Body of pancreas (tissue), 4 donors: ENCODE measurements at places on chromosomes 3 and 15.
A peak's percentile ranks its signal among the peaks of the same experiment; 100 is the strongest.

GRCh38 chr3:66033241-66034138 lies 5.2 kb downstream of the MAGI1 start:
- no peak overlapping the region for H3K27ac ChIP-seq
- no peaks in the 10 kb centered on the region for H3K27me3 ChIP-seq
- peaks cover 40% of the 10 kb centered on the region for H3K4me1 ChIP-seq
- no peak overlapping the region for H3K4me3 ChIP-seq
- no peak for DNase-seq
- H3K36me3 ChIP-seq: no peaks in the 10 kb centered on the region

GRCh38 chr15:29969562-29970401 lies 113.0 kb upstream of the GOLGA8J start:
- H3K27me3 ChIP-seq: no peaks in the 10 kb centered on the region
- H3K36me3 ChIP-seq: no peaks in the 10 kb centered on the region
- no peak overlapping the region for H3K4me3 ChIP-seq
- no peaks in the 10 kb centered on the region for H3K4me1 ChIP-seq

- H3K36me3 ChIP-seq: no peaks in the 10 kb centered on the region
- no peak overlapping the region for H3K4me3 ChIP-seq
- H3K27ac ChIP-seq: peak overlapping the region; percentile 68
- DNase-seq: peak; percentile 89
- peaks cover 4% of the 10 kb centered on the region for H3K4me1 ChIP-seq
Observed at GRCh38 chr15:99928429-99928981, 195.3 kb upstream of the LYSMD4 start.

GRCh38 chr15:72338617-72339321 lies 18.8 kb upstream of the CELF6 start:
- H3K4me3 ChIP-seq: no peak overlapping the region
- DNase-seq: no peak
- no peaks in the 10 kb centered on the region for H3K4me1 ChIP-seq

- no peaks in the 10 kb centered on the region for H3K27me3 ChIP-seq
- no peak overlapping the region for H3K4me3 ChIP-seq
- H3K27ac ChIP-seq: no peak overlapping the region
Observed at GRCh38 chr3:114393367-114394072, 99.7 kb downstream of the TIGIT start.

- no peaks in the 10 kb centered on the region for H3K36me3 ChIP-seq
- H3K27me3 ChIP-seq: no peaks in the 10 kb centered on the region
- H3K4me1 ChIP-seq: no peaks in the 10 kb centered on the region
Observed at GRCh38 chr3:81838457-81838856, 77.0 kb upstream of the GBE1 start.

DNA sequence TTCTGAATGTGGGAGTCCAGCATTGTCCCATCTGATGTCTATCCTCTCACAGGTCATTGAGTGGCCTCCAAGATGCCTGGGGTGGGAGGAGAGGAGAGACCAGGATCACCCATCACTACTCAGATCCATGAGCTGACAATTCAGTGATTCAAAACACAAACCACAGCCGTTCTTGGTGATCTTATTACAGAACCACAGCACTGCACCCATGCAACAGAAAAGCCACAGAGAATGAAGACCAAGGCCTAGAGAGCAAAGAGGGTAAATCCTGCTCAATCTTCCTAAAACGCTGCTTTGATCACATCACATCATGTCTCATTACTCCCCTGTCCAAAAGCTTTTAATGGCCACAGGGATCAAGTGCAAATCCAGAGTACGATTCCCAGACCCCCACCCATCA lies 23.5 kb downstream of the ANP32A start:
- no peaks in the 10 kb centered on the region for H3K27me3 ChIP-seq
- H3K27ac ChIP-seq: no peak overlapping the region
- H3K36me3 ChIP-seq: no peaks in the 10 kb centered on the region
- peaks cover 49% of the 10 kb centered on the region for H3K4me1 ChIP-seq
- H3K4me3 ChIP-seq: no peak overlapping the region

GRCh38 chr15:92092289-92093105 lies 239.0 kb downstream of the SLCO3A1 start:
- H3K4me1 ChIP-seq: peaks cover 3% of the 10 kb centered on the region
- H3K27me3 ChIP-seq: no peaks in the 10 kb centered on the region
- DNase-seq: no peak
- H3K36me3 ChIP-seq: no peaks in the 10 kb centered on the region

GRCh38 chr15:67479781-67480505 lies 41.0 kb upstream of the C15orf61 start:
- DNase-seq: no peak
- no peaks in the 10 kb centered on the region for H3K27me3 ChIP-seq
- no peak overlapping the region for H3K27ac ChIP-seq

- H3K27me3 ChIP-seq: no peaks in the 10 kb centered on the region
- no peaks in the 10 kb centered on the region for H3K36me3 ChIP-seq
- peaks cover 6% of the 10 kb centered on the region for H3K4me1 ChIP-seq
Observed at GRCh38 chr3:111541911-111542483, at the start of gene CD96. Gene CD96 (plus strand): TSS chr3:111542197. CDS start chr3:111542249, 52 bp downstream.

GRCh38 chr15:53586799-53587198 lies 172.7 kb downstream of the WDR72 start:
- no peak overlapping the region for H3K27ac ChIP-seq
- peak; percentile 70 for DNase-seq
- H3K36me3 ChIP-seq: no peaks in the 10 kb centered on the region
- no peaks in the 10 kb centered on the region for H3K27me3 ChIP-seq
- H3K4me1 ChIP-seq: peaks cover 13% of the 10 kb centered on the region

DNA sequence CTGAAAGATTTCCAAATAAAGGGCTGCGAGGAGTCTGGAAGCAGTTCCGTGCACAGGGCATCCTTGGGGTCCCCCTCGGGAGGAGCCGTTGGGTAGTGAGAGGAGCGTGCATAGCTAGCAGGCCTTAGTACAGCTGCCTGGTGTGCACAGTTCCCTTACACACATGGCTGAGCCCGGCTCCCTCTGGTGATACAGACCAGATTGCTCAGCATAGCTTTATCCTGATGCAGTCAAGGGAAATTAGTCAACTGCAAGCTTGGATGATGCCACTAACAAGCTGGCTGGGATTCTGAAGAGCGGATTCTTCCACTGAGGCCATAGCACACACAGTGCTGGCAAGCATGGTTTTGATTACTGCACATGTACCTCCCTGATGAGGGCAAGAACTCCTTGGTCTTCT lies 349.4 kb downstream of the LRTM1 start:
- H3K4me1 ChIP-seq: no peaks in the 10 kb centered on the region
- no peaks in the 10 kb centered on the region for H3K36me3 ChIP-seq
- H3K27me3 ChIP-seq: peaks cover 4% of the 10 kb centered on the region
- no peak overlapping the region for H3K4me3 ChIP-seq

DNA sequence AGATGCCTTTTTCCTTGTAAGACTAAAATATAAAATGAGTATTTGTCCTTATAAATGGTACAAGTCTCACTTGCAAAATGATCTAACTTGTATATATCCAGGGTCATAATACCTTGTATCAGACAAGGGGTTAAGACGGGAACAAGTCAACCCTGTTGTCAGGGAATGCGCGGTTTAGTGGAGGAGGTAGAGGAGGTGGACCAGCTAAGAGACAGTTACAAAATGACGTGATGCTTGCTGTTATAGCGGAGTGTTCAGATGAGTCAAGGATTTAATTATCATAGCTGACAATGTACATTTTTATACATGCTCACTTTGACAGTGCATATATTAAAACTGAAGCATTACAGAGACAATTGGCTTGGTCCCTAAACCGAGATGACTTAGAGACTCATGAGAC lies 26.8 kb upstream of the KLHL25 start:
- no peak for DNase-seq
- no peaks in the 10 kb centered on the region for H3K36me3 ChIP-seq
- no peak overlapping the region for H3K4me3 ChIP-seq
